ENCODE measurements at places on chromosomes 6 and 20. TPM values are rescaled to one million over a fixed set of nuclear protein-coding genes. Genes with fewer than 3 reads are reported as not detected.

Gene AVP
- not detected for total RNA-seq

Gene PACRG
- 1.7 TPM for total RNA-seq

Gene BEND3
- total RNA-seq = 33.7 TPM

Gene TFAP2B
- total RNA-seq = not detected

Gene LY6G6D
- not detected for total RNA-seq

Gene CLDN20
- not detected for total RNA-seq

Gene MMP24
- 24.5 TPM for total RNA-seq

Gene GRM1
- 0.63 TPM for total RNA-seq

Gene CPNE1
- total RNA-seq = 158 TPM

Gene ERVFRD-1
- not detected for total RNA-seq
